ENCODE measurements at places on chromosomes 6 and 20.

DNA sequence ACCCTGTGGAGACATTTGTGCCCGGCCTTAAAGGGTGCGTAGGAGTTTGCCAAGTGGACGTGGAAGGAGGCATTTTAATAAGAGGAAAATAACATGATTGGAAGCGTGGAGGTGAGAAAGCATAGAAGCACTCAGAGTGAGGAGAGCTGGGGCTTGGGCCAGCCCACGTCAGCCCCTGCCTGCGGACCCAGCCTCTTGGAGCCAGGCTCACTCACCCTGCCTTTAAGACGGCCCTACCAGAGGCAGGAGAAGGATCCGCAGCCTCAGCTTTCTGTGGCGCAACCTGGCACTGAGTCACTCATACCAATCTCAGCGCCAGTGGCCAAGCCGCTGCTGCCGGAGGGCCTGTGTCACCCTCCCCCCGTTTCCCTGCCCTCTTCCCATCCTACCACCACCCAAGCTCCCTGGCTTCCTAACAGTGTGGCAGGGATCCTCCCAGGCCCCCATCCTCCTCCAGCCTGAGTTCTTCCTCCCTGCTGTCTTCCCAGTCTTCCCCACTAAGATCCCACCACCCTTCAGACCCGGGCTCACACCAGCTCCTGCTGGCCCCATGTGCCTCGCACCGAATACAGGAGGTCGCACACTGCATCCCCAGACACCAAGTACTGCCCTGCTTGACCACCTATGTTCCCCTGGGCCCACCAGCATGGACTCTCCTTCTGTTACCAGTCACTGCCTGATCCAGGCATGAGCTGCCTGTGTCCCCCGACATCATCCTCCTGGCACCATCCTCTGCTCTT, 285.2 kb downstream of the UST start:
- DNase-seq: no peak

GRCh38 chr6:137307163-137307854, 88.1 kb upstream of the IFNGR1 start:
- peak; percentile 71 for DNase-seq

DNA sequence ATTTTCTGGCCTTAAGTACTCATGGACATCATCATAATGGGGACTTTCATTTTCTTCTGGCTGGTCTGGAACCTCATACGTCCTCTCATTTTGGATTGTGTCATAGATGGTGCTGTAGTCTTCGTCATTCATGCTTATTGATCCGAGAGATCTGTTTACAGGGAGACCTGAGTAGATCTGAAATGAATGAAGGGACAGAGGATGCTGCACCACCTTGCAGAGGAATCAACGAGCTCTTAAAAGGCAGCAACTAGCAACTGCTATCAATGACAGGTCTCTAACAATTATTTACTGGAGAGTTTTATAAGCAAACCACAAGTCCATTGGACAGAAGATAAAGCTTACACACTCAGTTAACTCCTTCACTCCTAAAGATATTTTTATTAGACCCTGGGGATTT, 49.7 kb upstream of the ENPP4 start:
- DNase-seq: no peak

DNA sequence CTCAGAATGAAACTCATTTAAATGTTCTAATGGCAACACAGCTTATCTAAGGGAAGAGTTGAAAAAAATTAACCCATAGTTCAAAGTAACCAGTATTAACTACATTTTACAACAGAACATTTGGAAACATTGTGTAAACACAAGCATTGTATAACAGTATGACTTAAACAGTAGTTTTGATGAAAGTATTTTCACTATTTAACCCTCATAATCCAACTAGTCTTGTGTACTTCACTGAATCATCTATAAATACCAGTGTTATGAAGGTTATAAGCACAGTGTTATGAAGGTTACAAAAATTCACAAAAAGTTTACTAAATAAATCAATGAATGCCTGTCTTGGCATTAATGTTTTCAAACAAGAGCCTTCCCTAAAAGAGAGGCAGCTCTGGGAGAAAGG, 66.5 kb downstream of the REV3L start:
- DNase-seq: peak; percentile 17

- DNase-seq: no peak
Observed at GRCh38 chr6:39056681-39057080, 8.1 kb downstream of the GLP1R start.

- no peak for DNase-seq
Observed at GRCh38 chr6:11766043-11766442, 12.6 kb downstream of the ADTRP start.

- DNase-seq: peak; percentile 48
Observed at GRCh38 chr6:168884646-168885086, 369.0 kb downstream of the THBS2 start.

- no peak for DNase-seq
Observed at GRCh38 chr6:36387440-36388303, at the start of gene ETV7. ETV7 (minus strand) TSS chr6:36387669; CDS start chr6:36387541, 128 bp downstream.

GRCh38 chr6:84568971-84569370, 195.4 kb downstream of the TBX18 start:
- no peak for DNase-seq

DNA sequence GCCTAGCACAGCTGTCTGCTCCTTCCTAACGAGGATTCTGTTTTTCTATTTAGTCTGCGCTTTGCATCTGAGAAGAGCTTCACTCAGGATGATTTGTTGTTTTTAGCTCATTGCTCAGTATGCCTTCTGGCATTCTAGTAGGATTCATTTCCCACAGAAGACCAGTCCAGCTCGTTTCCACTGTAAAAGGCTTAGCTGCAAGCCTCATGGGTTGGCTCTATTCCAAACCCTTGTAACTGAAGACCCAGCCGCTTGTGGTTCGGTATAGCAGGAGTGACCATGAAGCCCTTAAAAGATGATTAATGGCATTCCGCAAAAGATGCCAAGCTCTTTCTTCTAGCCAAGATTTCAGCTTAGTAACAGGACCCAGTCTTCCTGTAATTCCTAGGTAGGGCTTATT, 7.2 kb downstream of the ADGRF1 start:
- peak; percentile 52 for DNase-seq

GRCh38 chr6:89970609-89971337, 76.5 kb downstream of the GJA10 start:
- DNase-seq: peak; percentile 87

GRCh38 chr20:63290677-63291472, 2.1 kb upstream of the COL20A1 start:
- no peak for DNase-seq

DNA sequence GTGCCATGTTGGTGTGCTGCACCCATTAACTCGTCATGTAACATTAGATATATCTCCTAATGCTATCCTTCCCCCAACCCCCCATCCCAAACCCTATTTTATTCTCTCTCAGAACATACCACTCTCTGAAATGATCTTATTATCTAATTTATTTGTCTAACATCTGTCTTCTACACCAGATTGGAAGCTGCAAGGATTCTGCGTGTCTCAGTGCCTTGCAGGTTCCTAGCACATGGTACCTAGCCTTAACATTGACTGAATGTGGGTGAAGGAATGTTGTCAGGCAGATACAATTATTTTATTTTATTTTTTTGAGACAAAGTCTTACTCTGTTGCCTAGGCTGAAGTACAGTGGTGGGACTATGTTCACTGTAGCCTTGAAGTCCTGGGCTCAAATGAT, 124.9 kb downstream of the BCAS1 start:
- DNase-seq: no peak

- no peak for DNase-seq
Observed at GRCh38 chr6:66161546-66162108, 454.6 kb upstream of the EYS start.

- no peak for DNase-seq
Observed at GRCh38 chr20:3328501-3328900, 79.0 kb downstream of the DNAAF9 start.

- DNase-seq: no peak
Observed at GRCh38 chr6:151493161-151493803, 535 bp upstream of the CCDC170 start.

GRCh38 chr20:31260326-31260932, 3.0 kb downstream of the DEFB115 start:
- no peak for DNase-seq

GRCh38 chr6:154474648-154475428, 35.6 kb downstream of the CNKSR3 start:
- DNase-seq: no peak

GRCh38 chr20:15703171-15703911, 869.9 kb downstream of the KIF16B start:
- DNase-seq: no peak

- no peak for DNase-seq
Observed at GRCh38 chr6:79788756-79789155, 157.6 kb downstream of the SH3BGRL2 start.

- no peak for DNase-seq
Observed at GRCh38 chr6:166559211-166559610, 27.3 kb downstream of the RAMACL start.

- DNase-seq: peak; percentile 37
Observed at GRCh38 chr6:19805129-19805481, 32.1 kb upstream of the ID4 start.

DNA sequence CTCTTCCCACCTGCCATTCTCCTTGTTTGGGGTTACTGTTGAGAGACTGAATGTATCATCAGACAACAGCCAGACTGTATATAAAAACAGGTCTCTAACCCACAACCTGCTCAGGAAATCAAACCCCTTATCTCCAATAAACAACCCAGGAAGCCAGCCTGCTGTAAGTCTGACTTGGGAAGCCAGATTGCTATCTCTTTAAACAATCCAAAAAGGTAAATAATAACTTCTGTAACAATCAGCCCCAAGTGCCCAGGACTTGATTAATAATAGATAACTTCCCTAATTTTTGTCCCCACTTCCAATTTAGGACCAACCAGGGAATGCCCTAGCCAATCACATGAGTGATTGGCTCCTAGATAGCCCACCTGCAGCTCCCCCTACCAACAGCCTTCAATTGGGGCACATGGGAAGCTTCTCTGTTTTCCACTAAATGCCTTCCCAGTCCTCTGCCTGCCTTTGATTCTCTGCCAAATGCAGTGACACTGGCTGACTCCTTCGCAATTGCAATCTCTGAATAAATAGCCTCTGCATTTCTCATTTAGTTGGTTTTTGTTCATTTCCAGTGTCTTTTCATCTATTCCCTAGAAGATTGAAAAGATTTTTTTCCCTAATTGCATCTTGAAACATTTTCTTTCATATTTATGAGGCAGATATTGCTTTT, 117.1 kb upstream of the TAB2 start:
- DNase-seq: peak; percentile 63

DNA sequence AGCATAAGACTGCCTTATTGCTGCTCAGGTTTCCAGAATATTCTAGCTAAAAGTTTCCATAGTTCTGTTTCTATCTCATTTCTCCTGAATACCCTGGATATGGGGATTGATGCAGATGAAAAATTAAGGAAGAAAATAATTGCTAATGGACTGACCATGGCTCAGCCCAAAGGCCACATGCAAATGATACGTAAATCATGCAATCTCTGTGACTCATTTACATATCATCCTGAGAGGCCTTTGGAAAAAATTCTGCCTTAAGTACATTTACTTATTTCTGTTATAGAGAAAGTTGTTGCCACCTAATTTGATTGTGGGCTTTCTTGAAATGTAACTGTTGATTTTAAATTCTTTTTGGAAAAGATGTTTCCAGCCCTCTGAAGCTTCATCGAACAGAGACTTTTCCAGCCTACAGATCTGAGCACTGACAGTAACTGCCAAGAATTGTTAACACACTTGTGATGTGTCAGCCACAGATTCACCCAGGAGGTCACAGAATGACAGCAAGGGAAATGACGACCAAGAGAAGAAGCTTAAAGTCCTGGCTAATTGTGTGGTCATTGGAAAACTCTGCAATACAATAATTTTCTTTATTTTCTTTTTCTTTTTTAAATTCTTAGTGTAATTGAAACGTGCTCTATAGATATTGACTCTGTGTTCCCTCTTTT, 174.8 kb downstream of the DOK5 start:
- peak; percentile 19 for DNase-seq

DNA sequence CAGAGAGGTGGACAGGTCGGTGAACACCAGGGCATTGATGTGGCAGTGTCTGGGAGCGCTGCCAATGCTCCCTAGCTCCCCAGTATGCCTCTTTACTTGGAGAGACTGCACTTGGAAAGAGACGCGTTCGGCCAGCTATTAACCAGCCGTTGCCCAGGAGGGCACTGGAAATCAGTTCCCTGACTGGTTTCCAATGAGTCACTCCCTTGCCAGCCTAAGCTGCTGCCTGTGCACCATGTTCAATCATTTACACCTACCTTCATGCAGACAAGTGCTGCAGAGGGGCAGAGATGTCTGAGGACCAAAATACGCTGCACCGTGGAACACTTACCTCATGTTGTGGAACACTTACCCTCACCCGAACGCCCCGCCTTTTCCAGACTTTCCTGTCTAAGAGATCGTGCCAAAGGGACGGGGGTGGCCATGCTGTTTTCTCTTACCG, 151.6 kb downstream of the SOBP start:
- DNase-seq: peak; percentile 67

DNA sequence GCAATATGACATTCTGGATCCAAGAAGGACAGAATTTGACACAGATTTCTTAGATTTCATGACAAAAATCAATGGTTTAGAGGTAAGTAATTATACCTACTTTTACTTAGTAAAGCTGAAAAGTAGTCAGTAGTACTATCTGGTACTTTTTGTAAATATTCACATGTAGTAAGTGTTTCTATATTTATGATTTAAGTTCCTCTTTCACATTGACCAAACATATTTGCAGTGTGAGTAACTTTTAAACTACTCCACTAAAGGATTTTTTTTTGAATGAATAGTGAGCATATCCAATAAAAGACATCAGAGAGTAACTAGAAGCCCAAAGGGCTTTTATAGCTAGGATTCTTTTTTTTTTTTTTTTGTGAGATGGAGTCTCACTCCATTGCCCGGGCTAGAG, 60.8 kb downstream of the DNAH8 start:
- DNase-seq: no peak

DNA sequence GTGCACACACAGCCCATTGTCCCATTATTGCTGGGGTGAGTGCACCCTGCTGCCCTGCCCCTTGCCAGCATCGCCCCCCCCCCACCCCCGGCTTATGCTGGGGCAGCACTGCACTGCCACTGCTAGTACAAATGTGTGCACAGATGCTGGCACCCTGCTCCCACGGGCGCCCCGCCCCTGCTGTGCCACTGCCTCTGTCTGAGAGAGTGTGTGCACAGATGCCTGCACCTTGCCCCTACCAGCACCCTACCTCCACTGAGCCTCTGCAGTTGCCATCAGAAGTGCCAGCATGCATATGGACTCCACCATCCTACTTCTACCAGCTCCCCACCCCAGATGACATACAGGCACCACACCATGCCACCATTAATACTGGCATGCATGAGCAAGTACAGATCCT, 454.6 kb upstream of the KHDRBS2 start:
- DNase-seq: no peak

- no peak for DNase-seq
Observed at GRCh38 chr20:47382746-47383415, 26.4 kb upstream of the ZMYND8 start.

- DNase-seq: no peak
Observed at GRCh38 chr6:100447900-100448748, 16.6 kb downstream of the SIM1 start.

- DNase-seq: peak; percentile 38
Observed at GRCh38 chr6:7311917-7312615, 933 bp downstream of the SSR1 start.

All from pons (tissue), 1 donor.